Esophagus squamous epithelium (tissue), 5 donors: ENCODE measurements at places on chromosomes 4 and X. TPM values are rescaled to one million over a fixed set of nuclear protein-coding genes. Genes with fewer than 3 reads are reported as not detected.

The CCDC110 gene
- total RNA-seq: 1.1 TPM

The GYG2 gene
- 1.7 TPM for total RNA-seq

The GLRB gene
- 0.38 TPM for total RNA-seq

The RAB9B gene
- total RNA-seq: 0.35 TPM

The PPEF2 gene
- total RNA-seq: not detected

The MID1 gene
- 16.9 TPM for total RNA-seq

The DDX60 gene
- 12.3 TPM for total RNA-seq

The LNX1 gene
- 14.5 TPM for total RNA-seq

The PHOX2B gene
- not detected for total RNA-seq

DNA sequence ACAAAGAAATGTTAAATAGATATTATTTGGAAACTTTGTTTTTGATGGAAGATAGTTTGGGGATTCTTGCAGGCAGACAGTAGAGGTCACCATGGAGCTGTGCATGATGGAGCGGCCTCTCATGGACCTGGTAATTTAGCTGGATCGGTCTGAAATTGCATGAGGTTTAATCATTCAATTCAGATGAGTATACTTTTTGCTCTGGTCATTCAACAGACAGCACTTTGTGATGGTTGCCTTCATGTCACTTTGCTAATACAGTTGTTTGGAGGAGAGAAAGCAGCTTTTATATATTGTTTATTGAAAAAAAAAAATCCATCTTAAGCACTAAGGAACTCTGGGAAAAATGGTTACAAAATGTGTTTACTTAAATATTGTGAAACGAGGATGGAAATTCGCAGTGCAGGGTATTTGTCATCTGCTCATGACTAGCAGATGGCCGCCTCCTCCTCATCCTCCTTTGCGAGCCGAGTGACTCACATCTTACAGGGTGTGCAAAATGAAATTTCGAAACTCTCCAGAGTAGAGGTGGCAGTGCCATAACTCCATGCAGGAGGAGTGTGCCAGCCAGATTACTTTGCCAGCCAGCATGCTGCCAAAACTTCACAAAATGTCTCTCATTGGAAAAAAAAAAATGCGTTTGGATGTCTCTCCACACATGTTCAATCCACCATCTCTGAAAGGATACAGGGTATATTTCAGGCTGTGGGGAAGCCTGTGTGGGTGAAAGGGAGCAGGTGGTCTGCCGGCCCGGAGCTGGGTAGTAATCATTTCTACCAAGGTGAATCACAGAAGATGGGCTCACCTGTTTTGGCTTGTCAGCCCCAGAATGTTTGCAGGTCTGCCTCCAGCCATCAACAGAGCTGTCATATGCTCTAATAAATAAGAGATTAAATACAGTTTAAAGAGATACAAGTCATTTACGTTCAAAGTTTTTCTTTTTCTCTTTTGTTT is 314.9 kb upstream of the DIPK2B start:
- no peak for DNase-seq

- no peak for DNase-seq
Observed at GRCh38 chrX:153854702-153855101, 24.4 kb upstream of the PDZD4 start.

DNA sequence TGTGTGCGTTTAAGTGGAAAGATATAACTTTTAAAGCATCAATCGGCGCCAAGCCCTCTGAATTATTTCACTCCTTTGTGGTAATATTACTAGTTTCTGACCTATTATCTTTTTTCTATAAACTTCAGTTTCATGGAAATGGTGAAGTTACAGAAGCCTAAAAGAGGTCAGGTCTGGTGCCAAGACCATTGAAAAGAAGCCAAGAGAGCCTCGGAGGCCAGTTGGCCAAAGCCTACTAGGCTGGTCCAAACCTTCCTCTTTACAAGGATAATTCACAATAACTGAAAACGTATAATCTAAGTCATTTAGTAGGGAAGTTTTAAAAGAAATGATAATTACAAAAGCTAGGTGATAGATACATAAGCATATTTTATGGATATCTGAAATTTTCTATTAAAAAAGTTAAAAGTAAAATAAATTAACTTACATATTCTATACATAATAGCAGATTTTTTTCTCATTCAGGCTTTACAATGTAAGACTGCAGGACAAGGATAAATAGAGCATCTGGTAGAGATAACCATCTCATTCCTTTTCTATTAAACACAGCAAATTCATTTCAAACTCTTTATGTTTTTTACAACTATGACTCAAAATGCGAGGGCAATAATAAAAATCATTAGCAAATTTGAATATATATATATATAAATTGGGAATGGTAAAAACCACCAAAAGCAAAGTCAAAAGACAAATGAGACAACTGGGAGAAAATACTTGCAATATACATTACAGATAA is 49.2 kb downstream of the WDFY3 start:
- no peak for DNase-seq

- no peak for DNase-seq
Observed at GRCh38 chr4:107747748-107748486, 27.9 kb upstream of the PAPSS1 start.

DNA sequence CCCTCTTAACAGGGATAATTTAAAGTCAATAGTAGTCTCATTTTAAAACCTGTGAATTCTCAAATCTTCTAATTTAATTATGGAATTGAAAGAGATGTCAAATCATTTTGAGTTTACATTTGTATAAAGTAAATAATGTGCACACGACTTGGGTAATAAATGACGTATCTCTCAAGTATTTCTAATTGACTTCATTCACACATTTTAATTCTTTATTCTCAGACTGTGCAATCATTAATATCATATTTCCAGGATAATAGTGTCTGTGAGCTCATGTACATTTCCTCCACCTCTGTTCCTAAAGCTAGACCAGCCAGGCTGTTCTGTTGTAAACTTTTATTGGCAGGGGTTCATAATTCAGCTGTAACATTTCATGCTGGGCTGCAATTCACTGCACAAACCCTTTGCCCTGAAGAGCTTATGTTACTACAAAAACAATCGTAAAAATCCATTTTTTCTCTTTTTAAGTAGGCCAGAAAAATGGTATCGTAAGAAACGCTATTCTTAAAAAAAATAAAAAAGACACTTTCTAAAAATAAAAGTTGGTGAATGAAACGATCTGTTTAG is 1103.1 kb upstream of the TENM3 start:
- DNase-seq: no peak

DNA sequence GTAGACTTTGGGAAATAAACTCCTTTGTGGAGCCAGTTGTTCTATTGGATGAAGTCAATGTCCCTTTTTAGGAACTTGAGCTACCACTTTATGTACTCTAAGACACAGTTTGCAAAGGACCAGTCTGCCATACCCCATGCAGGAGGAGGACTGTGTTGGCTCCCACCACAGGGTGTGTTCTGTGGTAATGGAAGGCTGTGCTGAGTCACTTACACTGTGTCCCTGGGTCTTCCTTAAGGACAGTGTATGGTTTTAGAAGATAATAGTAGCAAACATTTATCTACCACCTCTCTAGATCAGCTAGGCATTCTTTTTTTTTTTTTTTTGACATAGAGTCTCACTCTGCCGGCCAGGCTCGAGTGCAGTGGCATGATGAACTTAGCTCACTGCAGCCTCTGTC is 184.0 kb upstream of the PGRMC2 start:
- no peak for DNase-seq

DNA sequence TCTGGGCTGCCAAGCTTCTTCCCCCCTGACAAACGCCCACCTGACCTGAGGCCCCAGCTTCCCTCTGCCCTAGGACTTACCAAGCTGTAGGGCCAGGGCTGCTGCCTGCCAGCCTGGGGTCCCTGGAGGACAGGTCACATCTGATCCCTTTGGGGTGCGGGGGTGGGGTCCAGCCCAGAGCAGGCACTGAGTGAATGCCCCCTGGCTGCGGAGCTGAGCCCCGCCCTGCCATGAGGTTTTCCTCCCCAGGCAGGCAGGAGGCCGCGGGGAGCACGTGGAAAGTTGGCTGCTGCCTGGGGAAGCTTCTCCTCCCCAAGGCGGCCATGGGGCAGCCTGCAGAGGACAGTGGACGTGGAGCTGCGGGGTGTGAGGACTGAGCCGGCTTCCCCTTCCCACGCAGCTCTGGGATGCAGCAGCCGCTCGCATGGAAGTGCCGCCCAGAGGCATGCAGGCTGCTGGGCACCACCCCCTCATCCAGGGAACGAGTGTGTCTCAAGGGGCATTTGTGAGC is 37.0 kb downstream of the HTRA3 start:
- no peak for DNase-seq

- DNase-seq: no peak
Observed at GRCh38 chrX:107677501-107677901, 49.2 kb downstream of the PRPS1 start.

GRCh38 chr4:157300701-157301100 is 80.2 kb downstream of the GRIA2 start:
- DNase-seq: no peak

GRCh38 chr4:159443975-159444374 is 341.1 kb downstream of the RAPGEF2 start:
- no peak for DNase-seq

GRCh38 chrX:4831574-4831973 is 1118.1 kb upstream of the PRKX start:
- DNase-seq: no peak

- DNase-seq: no peak
Observed at GRCh38 chr4:106369456-106370060, 980 bp upstream of the GIMD1 start.

DNA sequence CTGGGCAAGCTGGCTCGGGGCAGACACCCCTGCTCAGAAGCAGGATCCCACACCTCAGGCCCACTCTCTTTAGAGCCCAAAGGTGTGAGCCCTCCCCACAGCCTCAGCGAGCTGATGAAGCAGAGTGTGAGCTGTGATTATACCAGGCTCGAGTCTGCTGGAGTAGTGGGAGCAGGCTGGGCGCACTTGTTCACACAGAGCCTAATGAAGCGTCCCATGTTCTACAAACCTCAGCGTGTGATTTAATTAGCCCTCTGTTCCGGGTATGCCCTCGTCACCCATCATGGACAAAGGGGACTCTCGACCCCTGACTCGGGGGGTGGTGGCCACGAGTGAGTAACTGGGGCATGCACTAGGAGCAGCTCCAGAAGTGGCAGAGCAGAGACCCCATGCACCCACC is 62.3 kb downstream of the PPP2R2C start:
- DNase-seq: no peak
